Stimulated activated naive B cell treated with anti-CD40 and anti-IgM and Interleukin-4, amounts not matched to agents 10 μg/mL and 1 μg/mL and 100 μg/mL, for 72 hours (primary cell): ENCODE measurements at places on chromosomes 4 and X.
A peak's percentile ranks its signal among the peaks of the same experiment; 100 is the strongest.

- DNase-seq: no peak
- H3K36me3 ChIP-seq: peaks cover 11% of the 10 kb centered on the region
- H3K27me3 ChIP-seq: peaks cover 8% of the 10 kb centered on the region
- peaks cover 15% of the 10 kb centered on the region for H3K4me1 ChIP-seq
- H3K4me3 ChIP-seq: peak overlapping the region; percentile 94
Measured at GRCh38 chr4:122150931-122151330, 1.2 kb upstream of the BLTP1 start.

- H3K4me1 ChIP-seq: peaks cover 11% of the 10 kb centered on the region
- H3K4me3 ChIP-seq: no peak overlapping the region
- DNase-seq: no peak
- no peak overlapping the region for H3K27ac ChIP-seq
Measured at GRCh38 chr4:739569-739968, 33.9 kb downstream of the PCGF3 start.

GRCh38 chrX:105543283-105543682 lies 279.1 kb upstream of the NRK start:
- DNase-seq: no peak
- H3K36me3 ChIP-seq: no peaks in the 10 kb centered on the region
- H3K4me1 ChIP-seq: no peaks in the 10 kb centered on the region
- no peak overlapping the region for H3K4me3 ChIP-seq
- H3K27me3 ChIP-seq: no peaks in the 10 kb centered on the region

- no peaks in the 10 kb centered on the region for H3K27me3 ChIP-seq
- H3K36me3 ChIP-seq: no peaks in the 10 kb centered on the region
Measured at GRCh38 chr4:71520850-71521249, 182.0 kb downstream of the SLC4A4 start.

- no peak overlapping the region for H3K4me3 ChIP-seq
- no peak overlapping the region for H3K27ac ChIP-seq
- DNase-seq: no peak
- H3K4me1 ChIP-seq: peaks cover 14% of the 10 kb centered on the region
- peaks cover 3% of the 10 kb centered on the region for H3K36me3 ChIP-seq
Measured at GRCh38 chrX:13414006-13414647, 94.3 kb upstream of the ATXN3L start.

DNA sequence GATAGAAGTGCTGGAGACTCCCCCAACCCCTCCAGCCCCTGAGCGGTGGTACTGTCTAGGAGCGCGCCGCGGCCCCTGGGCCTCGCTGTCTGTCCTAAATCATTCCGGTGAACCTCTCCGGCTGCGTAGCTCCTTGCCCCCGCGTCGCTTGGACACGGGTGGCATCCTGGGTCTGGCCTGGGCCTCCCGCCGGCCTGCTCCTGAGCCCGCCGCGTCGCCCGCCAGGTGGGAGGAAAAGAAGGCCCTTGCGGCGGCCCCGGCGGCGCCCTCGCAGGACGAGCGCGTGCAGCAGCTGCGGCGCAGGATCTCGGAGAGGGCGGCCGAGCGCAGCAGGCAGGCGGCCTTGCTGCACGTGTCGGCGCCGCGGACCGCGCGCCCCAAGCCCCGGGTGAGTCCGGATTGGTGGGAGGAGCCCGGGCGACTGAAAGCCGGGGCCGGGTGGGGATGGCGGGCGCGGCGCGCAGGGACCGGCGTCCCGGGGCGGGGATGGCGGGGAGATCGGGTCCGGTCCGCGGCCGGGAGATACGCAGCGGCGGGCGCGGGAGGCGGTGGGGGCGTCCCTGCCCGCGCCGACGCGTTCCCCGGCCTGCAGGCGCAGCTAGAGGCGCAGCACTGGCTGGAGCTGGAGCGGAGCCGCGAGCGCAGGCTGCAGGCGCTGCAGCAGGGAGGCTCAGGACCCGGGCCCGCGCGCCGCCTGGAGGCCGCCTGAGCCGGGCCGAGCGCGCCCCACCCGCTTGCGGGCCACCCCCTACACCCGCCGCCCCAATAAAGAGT lies 6.5 kb upstream of the RNF4 start:
- no peaks in the 10 kb centered on the region for H3K36me3 ChIP-seq
- H3K27me3 ChIP-seq: peaks cover 15% of the 10 kb centered on the region
- H3K4me1 ChIP-seq: peaks cover 21% of the 10 kb centered on the region
- DNase-seq: peak; percentile 47
- H3K27ac ChIP-seq: no peak overlapping the region

DNA sequence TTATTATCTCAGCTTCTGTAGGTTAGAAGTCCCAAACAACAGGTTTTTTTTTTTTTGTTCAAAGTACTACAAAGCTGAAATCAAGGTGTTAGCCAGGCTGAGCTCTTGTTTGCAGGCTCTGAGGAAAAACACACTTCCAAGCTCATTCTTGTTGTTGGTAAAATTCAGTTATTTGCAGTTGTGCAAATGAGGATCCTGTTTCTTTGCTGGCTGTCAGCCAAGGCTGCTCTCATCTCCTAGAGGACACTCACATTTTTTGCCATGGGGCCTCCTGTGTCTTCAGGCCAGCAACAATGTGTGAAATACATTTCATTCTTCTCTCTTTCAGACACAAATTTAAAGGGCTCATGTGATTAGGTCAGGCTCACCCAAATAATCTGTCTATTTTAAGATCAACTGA lies 60.3 kb upstream of the HSD17B10 start:
- no peaks in the 10 kb centered on the region for H3K36me3 ChIP-seq
- H3K4me3 ChIP-seq: no peak overlapping the region
- DNase-seq: no peak

- no peak for DNase-seq
- H3K36me3 ChIP-seq: peaks cover 4% of the 10 kb centered on the region
- H3K4me1 ChIP-seq: peaks cover 11% of the 10 kb centered on the region
- no peak overlapping the region for H3K27ac ChIP-seq
- H3K27me3 ChIP-seq: no peaks in the 10 kb centered on the region
Measured at GRCh38 chr4:38920186-38920585, 52.6 kb downstream of the FAM114A1 start.

- H3K27me3 ChIP-seq: peaks cover 13% of the 10 kb centered on the region
- no peak overlapping the region for H3K27ac ChIP-seq
- no peaks in the 10 kb centered on the region for H3K36me3 ChIP-seq
Measured at GRCh38 chr4:140102421-140102820, 51.6 kb downstream of the MAML3 start.

DNA sequence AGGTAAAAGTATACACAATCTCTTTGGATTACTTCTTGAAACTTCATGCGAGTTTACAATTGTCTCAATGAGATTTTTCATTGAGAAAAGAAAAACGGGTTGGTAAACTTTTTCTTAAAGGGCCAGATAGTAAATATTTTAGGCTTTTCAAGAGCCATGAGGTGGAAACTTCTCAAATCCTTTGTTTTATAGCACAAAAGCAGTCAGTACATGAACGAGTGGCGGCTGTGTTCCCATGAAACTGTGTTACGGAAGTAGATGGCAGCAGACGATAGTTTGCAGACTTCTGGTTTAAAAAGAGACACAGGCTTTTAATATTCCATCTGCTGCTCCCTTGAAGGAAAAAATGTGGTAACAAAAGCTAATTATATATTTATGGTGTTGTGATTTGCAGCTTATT lies 332.0 kb downstream of the TENM3 start:
- no peak overlapping the region for H3K4me3 ChIP-seq
- no peaks in the 10 kb centered on the region for H3K36me3 ChIP-seq
- no peak overlapping the region for H3K27ac ChIP-seq

DNA sequence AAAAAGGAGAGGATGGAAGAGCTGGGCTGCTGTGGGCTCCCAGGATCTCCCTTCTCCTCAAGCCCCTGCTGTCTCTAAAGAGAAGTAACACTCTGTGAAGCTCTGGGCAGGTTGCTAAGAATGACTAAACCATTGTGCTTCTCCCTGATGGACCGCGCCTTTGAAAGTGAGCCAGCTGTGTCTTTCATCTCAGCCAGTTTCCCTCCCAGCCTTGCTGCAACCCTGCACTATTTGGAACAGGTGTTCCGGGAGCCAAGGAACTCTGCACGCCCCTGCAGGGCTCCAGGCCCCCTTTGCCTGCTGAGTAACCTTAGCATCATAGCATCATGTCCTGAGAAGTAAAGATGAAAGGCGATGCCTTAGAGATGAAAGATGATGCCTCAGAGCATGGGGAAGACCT lies 39.7 kb downstream of the SMIM20 start:
- H3K36me3 ChIP-seq: no peaks in the 10 kb centered on the region
- DNase-seq: no peak
- peaks cover 37% of the 10 kb centered on the region for H3K27me3 ChIP-seq
- H3K27ac ChIP-seq: no peak overlapping the region

DNA sequence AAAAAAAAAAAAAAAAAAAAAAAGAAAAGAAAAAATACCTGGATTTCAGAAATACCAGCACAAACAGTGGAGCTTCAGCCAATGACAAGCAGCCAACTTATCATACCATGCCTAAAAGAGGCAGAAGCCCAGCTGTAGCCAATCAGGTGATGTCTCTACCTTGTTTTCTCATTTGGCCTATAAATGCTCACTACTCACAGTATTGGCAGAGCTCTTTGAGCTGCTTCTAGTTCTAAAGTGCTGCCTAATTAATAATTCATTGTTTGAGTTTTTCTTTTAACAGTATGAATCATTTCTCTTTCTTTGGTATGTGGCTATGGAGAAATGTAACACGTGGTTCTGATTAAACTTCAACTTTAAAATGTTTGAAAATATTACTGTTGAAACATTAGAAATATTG lies 188.8 kb upstream of the TECRL start:
- no peak overlapping the region for H3K4me3 ChIP-seq
- no peak for DNase-seq
- no peak overlapping the region for H3K27ac ChIP-seq
- no peaks in the 10 kb centered on the region for H3K4me1 ChIP-seq
- no peaks in the 10 kb centered on the region for H3K36me3 ChIP-seq

GRCh38 chr4:95165926-95166524 lies 382.7 kb downstream of the UNC5C start:
- peaks cover 2% of the 10 kb centered on the region for H3K4me1 ChIP-seq
- no peak for DNase-seq
- H3K27ac ChIP-seq: no peak overlapping the region
- no peaks in the 10 kb centered on the region for H3K27me3 ChIP-seq

DNA sequence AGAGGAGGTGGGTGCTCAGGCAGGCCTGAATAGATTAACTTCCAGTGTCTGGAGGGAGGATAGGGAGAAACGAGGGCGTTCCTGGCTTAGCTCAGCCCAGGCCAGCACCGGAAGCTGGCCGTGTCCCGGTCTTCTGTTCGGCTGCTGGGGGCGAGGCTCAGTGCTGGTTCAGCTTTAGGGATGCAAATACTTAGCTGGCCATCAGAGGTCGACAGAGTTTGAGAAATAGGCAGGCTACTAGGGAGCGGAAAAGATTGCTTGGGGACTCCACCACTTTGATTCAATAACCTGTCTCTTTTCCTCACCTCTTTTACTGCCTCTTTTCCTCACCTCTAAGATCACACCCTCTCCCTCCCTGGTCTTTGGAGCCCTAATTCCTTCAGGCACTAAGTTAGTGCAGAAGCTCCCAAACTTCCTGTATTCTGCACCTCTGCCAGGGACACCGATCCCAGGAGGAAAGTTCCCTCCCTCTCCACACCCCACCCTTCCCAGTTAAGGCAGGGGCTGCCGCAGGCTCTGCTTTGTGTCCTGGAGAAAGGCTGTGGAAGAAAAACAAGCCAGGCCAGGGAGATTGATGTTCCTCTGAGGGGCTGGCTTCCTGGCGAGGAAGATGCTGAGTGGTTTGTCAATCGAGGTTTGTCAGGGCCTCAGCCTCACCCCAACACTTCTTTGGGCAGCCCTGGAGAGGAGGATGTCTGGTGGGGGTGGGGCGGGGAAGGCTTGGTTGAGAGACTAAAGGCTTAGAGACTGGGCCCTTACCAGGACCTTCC lies 6.0 kb upstream of the EFNB1 start:
- no peaks in the 10 kb centered on the region for H3K36me3 ChIP-seq
- DNase-seq: no peak
- H3K27me3 ChIP-seq: peaks cover 6% of the 10 kb centered on the region
- no peak overlapping the region for H3K27ac ChIP-seq

DNA sequence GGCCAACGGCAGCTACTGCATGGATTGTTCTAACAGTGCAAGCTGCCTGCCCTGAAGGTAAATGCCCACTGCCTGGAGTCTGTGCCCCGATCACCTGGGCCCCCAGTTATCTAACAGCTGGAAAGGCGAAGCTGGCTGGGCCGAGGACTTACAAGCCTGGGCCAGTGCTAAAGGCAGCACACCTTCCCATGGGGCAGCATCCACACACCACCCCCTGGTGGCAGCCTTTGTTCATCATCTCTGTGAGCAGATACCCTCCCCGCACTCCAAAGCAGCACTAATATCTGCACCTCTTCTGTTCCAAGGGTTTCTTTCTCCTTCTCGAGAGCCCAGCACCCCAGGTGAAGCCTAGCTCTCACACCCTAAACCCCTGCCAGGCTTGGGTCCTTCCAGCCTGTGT lies 7.6 kb downstream of the SLC2A9 start:
- H3K27ac ChIP-seq: no peak overlapping the region
- peaks cover 10% of the 10 kb centered on the region for H3K4me1 ChIP-seq
- DNase-seq: no peak
- H3K4me3 ChIP-seq: no peak overlapping the region

DNA sequence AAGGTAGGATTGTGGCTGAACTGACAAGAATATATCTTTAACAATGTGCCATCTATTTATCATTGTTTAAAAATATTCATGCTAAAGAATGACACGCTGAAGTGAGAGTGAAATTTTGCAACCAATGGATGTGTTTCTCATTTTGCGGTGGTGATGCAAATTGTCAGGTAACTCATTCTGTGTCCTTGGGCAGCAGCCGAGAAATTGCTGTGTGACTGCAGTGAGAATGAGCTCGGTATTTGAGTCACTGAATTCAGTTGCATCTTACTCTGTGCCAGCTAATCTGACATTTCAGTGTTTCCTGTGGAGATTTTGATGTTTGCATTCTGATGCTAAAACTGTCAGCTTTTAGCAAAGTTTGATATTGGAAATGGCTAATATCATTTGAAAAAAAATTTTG lies 28.1 kb downstream of the MCUB start:
- H3K4me3 ChIP-seq: no peak overlapping the region
- H3K36me3 ChIP-seq: peaks cover 5% of the 10 kb centered on the region
- peaks cover 64% of the 10 kb centered on the region for H3K4me1 ChIP-seq
- H3K27ac ChIP-seq: no peak overlapping the region
